Renal cortex interstitium (tissue), 15 donors: ENCODE measurements at places on chromosomes 4 and X. TPM values are rescaled to one million over a fixed set of nuclear protein-coding genes. Genes with fewer than 3 reads are reported as not detected.

Gene LRAT
- 0.69 TPM for polyA plus RNA-seq

Gene MTMR8
- polyA plus RNA-seq, result 2.4 TPM

Gene RPL34
- polyA plus RNA-seq, result 1,845 TPM

Gene HEPH
- 54.3 TPM for polyA plus RNA-seq

Gene MYOZ2
- 0.57 TPM for polyA plus RNA-seq

Gene TXK
- polyA plus RNA-seq, result 4.2 TPM

Gene FSTL5
- 2.3 TPM for polyA plus RNA-seq

Gene RGN
- 44.1 TPM for polyA plus RNA-seq

Gene SMR3B
- not detected for polyA plus RNA-seq

Gene BRS3
- polyA plus RNA-seq, result 0.14 TPM

Gene CT47A7
- polyA plus RNA-seq, result not detected

Gene CD99
- polyA plus RNA-seq, result 152 TPM

Gene NSG1
- 2.5 TPM for polyA plus RNA-seq
